ENCODE measurements at places on chromosomes 7 and 10.

DNA sequence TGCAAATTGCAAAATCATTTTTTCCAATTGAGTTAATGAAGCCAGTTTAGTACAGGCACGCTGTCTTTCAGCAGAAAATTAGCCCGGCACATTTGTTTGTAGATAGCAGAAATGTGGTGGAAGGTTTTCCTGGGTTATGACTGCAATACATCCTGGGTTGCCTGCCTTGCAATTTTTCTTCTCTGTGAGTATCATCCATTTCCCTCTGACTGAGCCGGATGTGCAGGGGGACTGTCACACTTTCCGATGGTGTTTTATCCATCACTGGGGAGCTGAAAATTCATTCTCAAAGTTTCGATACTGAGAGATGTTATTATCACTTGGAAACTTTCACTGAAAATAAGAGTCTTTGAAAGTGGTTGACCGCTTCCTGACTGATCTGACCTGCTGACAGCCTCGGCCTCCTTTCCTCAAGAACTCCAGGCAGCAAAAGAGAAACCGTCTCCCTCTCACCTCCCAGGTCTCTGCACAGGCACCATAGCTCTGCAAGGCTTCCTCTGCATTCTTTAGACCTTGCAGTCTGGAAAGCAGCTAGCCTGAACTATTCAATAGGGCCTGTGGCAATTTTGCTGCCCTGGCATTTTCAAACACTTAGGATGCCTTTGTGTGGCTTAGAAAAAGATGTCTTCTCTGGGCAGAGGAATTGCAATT is 320.8 kb upstream of the NRP1 start:
- DNase-seq: no peak

GRCh38 chr7:5214236-5214635 is 24.2 kb downstream of the WIPI2 start:
- no peak for DNase-seq

DNA sequence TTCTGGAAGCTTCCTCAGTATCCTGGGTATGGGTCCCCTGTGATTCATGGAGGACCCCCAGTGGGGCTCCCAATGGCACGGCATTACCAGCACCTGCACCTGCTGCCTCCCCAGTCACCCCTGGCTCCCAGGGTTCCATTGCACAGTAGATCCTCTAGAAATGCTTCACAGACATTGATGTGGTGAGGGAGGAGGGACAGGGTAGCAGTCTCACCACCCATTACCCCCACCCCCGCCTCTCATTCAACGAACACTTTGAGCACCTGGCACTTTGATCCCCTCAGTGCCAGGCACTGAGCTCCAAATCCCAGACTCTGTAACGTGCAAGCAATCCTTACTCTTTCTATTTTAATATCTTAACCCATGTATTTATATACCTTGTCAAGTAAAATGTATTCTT is 26.8 kb upstream of the PSAP start:
- DNase-seq: no peak

- no peak for DNase-seq
These were observed 549.1 kb downstream of the NXPH1 start for GRCh38 chr7:8982338-8982992.

- no peak for DNase-seq
These were observed 107.0 kb upstream of the CELF2 start for GRCh38 chr10:10910634-10911033.

- no peak for DNase-seq
These were observed 330.3 kb upstream of the GHITM start for GRCh38 chr10:83809001-83809400.

GRCh38 chr10:78328592-78329404 is 295.1 kb downstream of the RPS24 start:
- no peak for DNase-seq

- no peak for DNase-seq
These were observed 3.7 kb upstream of the HOXA7 start for GRCh38 chr7:27160145-27160545.

DNA sequence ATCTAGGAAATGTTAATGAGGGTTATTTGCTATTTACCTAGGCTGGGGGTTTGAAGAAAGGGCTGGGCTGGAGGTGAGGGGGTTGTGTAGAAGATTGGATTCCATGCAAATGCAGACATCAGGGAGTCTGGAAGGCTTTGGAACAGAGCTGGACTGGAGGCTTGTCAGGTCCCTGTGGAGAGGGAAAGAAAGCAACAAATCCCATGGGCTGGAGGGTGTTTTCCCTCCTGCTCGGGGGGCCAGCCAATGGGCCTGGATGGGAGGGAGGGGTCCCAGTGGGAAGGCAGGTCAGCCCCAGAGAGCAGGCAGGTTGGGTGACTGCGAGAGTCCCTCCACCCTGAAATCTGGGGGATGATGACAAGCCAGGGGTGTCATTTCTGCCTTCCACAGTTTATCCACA is 431.8 kb downstream of the RPS24 start:
- no peak for DNase-seq

DNA sequence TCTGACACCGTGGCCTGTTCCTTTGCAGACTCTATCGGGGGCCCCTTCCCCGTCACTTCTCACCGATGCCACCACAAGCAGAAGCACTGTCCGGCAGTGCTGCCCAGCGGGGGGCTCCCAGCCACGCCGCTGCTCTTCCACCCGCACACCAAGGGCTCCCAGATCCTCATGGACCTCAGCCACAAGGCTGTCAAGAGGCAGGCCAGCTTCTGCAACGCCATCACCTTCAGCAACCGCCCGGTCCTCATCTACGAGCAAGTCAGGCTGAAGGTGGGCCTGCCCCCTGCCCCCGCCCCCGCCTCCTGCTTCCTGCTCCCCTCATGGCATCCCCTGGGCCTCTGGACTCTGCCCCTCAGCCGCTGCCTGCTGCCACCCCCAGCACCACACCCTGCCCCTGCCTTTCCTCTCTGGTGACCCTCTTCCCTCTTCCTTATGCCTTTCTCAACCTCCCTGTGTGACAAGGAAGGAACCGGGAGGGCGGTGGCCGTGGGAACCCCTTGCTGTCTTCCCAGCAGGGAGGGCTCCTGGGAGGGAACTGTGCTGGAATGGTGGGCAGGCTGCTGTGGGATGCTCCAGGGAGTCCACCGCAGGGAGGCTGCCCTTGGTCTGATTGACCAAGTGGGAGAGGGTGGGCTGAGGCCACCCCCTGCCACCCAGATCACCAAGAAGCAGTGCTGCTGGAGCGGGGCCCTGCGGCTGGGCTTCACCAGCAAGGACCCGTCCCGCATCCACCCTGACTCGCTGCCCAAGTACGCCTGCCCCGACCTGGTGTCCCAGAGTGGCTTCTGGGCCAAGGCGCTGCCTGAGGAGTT is 77.5 kb downstream of the NEURL1 start:
- DNase-seq: no peak

- DNase-seq: no peak
These were observed 493.4 kb downstream of the TNS3 start for GRCh38 chr7:47088329-47089067.

GRCh38 chr10:85527616-85528317 is 838.8 kb downstream of the GRID1 start:
- DNase-seq: no peak

GRCh38 chr10:28761084-28761846 is 83.9 kb downstream of the BAMBI start:
- DNase-seq: no peak

DNA sequence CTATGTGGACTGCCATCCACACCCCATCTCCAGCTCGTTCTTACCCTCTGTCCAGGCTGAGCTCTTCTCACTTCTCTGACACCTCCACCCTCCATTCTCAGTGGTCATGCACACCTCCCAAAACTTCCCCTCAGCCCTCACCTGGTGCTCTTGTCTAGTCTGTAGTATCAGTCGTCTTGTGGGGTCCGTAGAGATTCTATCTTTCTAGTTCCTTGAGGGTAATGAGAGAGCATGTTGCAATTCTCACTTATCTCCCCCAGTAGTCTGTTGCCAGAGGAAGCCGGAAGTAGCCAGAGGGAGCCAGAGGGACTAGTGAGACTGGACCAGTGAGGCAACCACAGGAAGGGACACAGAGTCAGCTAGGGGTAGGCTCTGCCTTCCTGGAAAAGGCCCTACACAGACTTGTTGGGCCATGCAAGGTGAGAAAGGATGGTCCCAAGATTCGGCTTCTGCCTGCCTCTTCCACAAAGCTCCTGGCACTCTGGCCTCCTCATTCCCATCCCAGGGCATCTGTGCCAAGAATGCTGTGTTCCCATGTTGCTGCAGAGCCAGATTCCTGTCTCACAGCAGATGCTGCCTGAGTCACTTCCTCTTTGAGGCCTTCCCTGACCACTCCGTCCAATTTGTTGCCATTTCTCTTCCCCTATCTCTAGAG is 50.6 kb upstream of the DUSP5 start:
- DNase-seq: no peak

DNA sequence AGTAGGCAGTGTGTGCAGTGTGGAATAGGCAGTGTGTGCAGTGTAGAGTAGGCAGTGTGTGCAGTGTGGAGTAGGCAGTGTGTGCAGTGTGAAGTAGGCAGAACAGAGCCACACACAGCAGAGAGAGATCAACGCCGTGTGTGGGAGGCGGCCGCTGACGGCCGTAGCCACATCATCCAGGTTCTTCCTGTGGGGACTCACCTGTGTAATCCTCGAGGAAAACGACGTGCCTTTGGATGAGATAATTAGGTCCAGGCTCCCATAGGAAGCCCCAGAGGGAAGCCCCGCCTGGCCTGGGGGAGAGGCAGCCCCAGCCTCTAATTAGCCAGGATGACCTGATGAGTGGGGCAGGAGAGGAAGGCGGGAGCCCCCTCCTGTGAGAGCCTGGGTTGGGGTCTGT is 25.4 kb downstream of the KNDC1 start:
- no peak for DNase-seq

- DNase-seq: no peak
These were observed 3.1 kb downstream of the EN2 start for GRCh38 chr7:155460926-155461613.

- DNase-seq: no peak
These were observed 22.5 kb downstream of the CHN2 start for GRCh38 chr7:29217113-29217512.

DNA sequence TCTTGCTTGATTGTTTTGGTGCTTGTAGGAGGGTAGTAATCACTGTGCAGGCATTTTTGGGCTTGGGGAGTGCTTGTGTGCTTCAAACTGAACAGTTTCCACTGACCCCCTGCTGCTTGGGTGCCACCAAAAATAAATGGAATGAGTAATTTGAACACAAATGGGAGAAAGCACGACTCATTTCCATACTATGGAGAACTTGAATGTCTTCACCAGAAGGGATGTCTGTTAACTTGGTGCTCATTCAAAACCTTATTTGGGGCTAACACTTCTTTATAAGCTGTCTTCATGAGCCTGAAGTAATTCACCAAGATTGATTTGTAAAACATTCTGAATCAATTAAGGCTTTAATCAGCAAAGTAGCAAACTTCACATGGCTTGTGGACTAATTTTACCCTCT is 560.3 kb downstream of the SDK1 start:
- no peak for DNase-seq

GRCh38 chr7:74464931-74465886 is 11.5 kb downstream of the GTF2IRD1 start:
- DNase-seq: no peak

DNA sequence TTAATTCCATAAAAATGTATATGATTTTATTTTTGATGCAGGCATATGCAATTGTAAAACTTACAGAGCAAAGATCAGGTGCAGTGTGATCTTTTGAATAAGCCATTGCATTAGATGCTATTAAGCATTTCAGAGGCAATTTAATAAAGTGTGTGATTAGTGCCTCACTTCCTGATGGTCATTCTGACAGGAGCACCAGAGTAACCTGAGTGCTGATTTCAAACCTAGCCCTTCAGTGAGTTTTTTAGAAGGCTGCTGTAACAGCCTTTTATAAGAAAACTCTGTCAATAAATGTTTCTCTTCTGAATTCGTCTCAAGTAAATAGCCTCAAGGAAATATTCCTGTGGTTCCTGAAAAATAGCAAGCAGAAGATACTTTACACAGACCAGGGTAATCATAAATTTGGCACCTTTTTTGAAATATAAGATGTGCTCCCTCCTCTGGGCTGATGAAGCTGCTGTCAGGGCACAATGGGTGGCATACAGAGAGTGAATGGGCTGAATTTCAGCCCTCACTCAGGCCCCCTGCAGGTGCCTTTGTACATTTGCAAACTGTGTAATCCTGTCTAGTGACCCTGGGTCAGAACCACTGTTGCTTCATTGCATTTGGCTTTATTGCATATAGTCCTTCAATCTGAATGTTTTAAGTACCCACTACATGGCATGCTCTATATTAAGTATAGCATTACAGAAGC is 193.7 kb upstream of the CSTF2T start:
- DNase-seq: no peak

DNA sequence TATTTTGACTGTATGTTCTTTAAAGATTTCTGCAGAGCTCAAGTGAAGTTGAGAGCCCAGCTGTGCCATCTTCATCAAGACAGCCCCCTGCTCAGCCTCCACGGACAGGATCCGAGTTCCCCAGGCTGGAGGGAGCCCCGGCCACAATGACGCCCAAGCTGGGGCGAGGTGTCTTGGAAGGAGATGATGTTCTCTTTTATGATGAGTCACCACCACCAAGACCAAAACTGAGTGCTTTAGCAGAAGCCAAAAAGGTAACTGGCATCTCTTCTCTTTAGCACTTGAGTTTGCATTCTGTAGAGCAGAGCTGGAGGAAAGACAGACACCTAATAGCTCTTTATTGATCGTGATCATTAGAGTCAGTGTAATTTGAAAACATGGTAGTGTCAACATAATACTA is 33.7 kb downstream of the MCM10 start:
- DNase-seq: no peak
